ENCODE measurements at places on chromosomes 5 and 9.

- DNase-seq: no peak
Measured at GRCh38 chr5:173029499-173029921, 26.6 kb upstream of the CREBRF start.

DNA sequence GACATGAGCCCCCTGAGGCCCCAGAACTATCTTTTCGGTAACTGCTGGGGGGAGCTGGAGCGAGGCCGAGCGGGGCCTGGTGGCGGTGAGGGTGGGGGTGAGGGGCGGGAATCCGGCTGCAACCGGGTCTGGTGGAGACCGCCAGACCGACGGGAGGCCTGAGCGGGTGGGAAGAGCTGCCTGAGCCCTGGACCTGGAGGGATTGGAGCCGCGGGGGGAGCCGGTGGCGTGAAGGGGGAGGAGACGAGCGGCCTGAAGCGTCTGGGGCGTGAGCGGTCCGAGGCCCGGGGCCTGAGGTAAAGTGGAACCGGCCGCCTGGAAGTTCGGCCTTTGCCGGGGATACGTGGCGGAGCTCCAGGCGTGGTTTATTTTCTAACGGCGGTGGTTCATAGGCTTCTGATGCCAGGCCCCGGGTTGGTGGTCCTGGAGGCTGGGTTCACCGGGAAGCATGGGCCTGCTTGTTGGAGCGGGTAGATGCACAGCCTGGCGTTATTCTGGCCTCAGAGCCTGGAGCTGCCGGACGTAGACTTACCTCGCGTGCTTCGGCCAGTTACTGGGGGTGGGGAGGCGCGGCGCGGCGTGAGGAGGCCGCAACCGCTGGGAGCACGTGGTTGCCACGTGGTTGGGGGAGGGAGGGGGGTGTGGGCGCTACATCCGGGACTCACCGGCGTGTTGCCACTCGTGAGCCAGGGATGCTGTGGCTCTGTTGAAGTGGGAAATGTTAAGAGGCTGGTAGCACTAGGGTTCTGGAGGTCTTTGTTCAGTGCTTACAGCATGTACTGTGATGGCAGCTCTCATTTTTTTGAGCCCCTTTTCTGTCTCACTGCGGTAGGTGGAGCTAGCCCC lies 544 bp downstream of the NPM1 start:
- DNase-seq: peak; percentile 89

DNA sequence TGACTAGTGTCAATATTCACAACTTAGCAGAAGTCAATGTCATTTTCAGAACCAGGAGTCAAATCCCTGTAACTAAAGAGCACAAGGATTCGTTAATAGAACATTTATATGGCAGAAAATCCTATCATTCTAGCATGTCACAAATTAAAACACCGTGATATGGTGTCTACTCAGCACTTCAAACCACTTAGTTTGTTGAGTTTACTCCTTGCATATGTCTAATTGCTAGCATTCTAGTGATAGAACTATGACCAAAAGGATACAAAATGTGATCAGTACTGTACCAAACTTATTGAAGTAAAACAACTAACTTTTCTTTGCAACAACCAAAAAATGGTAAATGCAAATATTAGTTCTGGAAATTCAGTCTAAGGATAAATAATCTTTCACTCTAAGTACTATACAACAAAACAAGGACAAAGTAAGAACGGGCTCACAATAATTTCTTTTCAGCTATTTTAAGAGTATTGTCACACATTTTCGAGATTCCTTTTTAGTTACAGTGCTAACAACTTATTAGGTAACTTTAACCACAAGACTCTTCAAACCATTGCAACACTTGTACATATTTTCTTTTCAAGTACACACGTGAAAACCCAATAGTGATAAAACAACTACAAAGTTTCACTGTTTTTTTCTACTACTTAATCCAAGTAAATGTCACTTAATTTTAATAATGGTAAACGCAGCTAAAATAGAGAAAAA lies 845.2 kb upstream of the CDH10 start:
- no peak for DNase-seq

GRCh38 chr5:146342882-146343865 lies 4.5 kb downstream of the POU4F3 start:
- DNase-seq: no peak

DNA sequence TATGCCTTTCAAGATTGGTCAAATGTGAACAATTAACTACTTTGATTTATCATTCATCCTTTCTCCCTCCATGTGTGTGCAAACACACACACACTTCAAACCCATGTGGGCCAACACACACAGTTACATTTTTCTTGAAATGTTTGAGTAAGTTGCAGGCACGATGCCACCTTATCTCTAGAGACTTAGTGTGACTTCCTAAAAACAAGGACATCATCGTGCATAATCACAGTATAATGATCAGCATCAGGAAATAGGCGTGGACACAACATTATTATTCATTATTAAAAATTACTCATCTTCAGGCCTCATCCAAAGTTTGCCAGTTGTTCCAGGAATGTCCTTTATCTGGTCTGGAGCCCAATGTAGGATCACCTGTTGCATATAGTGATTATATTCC lies 209.5 kb downstream of the GNA14 start:
- no peak for DNase-seq

GRCh38 chr5:127813633-127814587 lies 110.7 kb downstream of the CCDC192 start:
- no peak for DNase-seq

- no peak for DNase-seq
Measured at GRCh38 chr9:111094433-111094924, 56.2 kb upstream of the LPAR1 start.

DNA sequence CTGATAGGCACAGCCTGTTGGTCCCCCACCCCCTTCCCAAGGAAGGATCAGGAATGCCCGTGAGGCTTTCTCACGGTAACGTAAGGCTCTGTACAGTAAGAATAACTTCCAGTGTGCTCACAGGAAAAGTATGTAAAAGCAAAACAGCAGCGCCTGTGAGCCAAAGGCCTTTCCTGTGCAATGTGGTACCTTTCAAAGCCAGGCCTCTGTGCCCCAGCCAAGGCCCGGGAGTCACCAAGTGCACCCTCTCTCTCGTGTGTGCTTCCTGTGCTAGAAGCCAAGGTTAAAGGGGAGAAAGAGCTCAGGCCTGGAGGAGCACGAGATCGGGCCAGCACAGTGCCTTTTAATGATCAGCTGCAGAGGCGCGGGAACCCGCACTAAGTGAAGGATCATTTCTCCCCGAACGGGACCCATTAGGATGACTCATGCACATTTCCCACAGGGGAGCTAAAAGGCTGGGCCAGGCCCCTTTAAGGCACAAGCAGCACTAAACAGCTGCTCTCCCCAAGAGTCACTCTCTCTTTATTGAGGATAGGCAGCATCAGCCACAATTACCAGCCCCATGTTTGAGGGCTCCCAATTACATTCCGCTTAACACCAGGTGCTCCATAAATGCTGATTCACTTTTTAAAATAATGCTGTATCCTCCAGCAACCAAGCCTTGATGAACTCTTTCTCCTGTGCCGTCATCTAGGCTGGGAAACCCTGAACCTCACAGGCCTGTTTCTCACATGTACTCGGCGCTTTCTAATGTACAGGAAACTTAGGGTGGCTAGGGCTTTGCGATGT lies 42.8 kb downstream of the SHB start:
- no peak for DNase-seq

DNA sequence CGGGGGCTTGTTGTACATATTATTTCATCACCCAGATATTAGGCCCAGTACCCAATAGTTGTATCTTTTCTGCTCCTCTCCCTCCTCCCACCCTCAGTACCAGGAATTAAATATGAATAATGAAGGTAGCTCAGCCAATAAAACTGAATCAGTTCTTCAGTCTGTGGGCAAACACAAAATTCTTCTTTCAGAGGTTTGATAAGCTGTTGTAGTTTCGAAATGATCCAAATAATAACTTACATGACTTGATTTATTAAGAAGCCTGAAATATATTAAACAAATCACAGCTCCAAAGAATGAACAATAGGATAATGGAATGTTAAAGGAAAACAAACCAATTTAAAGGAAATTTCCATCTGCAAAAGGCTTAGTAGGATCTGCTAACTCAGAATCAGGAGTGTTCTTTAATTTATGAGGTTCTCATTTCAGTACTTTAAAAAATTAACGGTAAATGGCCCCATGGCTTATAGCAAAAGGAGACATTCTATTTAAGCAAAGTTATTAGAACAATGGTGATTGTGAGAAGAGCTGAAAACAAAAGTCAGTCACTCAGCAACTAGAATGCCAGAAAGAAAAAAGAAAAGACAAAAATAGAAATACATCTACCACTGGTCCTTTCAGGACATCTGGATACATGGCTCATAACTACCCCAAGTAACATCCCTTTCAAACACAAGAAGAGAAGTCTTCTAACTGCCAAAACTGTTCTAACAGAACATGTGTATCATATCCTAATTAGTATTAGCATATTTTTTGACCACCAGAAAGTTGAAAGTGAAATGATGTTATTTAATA lies 62.4 kb downstream of the NR3C1 start:
- DNase-seq: no peak

- no peak for DNase-seq
Measured at GRCh38 chr9:86700629-86701028, 246.7 kb downstream of the GAS1 start.

DNA sequence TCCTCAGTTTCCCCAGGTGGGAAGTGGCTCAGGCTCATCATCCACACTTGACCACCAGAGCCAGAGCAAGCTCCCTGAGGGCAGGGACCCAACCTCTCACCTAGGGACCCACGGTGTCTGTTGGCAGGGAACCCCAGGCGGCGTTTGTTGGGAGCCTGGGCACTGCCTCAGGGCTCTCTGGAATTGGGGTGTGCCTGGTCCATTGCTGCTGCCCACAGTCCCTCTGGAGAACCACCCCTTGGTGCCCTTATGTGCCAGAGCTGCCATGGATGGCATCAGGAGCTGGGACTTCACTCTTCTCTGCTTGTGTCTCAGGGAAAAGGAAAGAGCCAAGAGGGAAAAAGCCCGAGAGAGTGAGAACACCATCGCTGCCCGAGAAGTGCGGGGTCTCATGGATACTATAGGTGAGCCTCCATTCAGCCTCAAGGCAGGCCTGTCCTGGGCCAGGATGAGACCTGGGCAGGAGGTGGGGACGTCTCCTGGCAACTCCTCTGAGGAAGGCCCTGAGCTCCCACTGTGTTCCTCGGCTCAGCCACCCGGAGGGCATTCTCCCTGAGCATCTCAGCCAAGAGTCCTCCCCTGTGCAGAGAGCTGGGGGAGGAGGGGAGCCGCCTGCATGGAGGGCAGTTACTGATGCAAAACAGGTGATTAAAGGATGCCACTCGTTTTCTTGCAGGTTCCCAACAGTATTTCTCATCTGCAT lies 4.5 kb downstream of the CCDC180 start:
- DNase-seq: no peak

- DNase-seq: no peak
Measured at GRCh38 chr9:80218328-80218727, 646.6 kb downstream of the TLE4 start.

GRCh38 chr5:114055318-114056184 lies 306.3 kb upstream of the KCNN2 start:
- no peak for DNase-seq

DNA sequence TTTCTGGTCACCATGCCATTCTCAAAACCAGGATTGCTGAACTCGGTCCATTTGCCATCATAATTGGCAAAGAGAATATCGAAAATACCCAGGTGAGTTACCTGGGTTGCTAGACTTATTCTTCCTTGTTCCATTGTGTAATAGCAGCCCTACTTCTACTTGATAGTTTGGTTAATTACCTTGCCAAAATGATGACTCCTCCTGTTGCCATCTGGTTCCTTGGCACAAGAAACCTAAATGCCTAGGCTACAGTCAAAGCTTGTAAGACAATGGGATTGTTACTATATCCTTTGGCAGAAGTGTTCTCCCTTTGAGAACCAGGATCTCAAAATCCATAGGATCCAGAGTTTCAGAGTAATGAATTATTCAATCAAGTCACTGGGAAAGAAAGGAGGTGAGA lies 373.2 kb upstream of the ACTBL2 start:
- no peak for DNase-seq

- no peak for DNase-seq
Measured at GRCh38 chr9:132539096-132539495, 43.3 kb upstream of the BARHL1 start.

- no peak for DNase-seq
Measured at GRCh38 chr5:179152144-179152895, 92.1 kb downstream of the ZNF354C start.

GRCh38 chr5:32302835-32303754 lies 9.6 kb downstream of the MTMR12 start:
- DNase-seq: no peak

DNA sequence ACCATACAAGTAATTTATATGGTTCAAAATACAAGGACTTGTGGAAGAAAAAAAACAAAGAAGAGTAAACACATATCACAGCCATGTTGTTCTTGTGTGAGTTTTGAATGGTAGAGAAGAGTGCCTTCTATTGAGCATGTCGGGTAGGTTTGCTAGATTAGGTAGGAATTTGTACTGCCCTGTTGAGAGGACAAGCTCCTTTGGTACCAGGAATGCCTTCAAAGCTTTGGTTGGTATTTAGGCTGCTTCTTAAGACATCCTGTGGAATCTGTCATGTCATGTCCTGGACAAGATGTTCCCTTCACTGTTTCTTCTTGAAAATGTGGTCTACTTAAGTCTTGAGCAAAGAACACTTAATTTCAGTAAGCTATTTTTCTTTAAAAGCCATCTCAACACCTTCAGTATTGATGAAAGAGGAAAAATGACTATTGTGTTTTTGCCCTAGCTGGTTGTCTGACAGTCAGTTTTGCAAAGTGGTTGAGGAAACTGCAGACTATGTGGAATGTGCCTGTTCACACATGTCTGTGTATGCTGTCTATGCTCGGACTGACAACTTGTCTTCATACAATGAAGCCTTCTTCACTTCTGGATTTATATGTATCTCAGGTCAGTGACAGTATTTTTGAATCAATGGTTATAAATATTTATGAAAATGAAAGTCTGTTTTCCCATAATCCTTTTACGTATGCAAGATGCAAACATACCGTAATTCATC lies 296.9 kb downstream of the ADGRV1 start:
- no peak for DNase-seq

DNA sequence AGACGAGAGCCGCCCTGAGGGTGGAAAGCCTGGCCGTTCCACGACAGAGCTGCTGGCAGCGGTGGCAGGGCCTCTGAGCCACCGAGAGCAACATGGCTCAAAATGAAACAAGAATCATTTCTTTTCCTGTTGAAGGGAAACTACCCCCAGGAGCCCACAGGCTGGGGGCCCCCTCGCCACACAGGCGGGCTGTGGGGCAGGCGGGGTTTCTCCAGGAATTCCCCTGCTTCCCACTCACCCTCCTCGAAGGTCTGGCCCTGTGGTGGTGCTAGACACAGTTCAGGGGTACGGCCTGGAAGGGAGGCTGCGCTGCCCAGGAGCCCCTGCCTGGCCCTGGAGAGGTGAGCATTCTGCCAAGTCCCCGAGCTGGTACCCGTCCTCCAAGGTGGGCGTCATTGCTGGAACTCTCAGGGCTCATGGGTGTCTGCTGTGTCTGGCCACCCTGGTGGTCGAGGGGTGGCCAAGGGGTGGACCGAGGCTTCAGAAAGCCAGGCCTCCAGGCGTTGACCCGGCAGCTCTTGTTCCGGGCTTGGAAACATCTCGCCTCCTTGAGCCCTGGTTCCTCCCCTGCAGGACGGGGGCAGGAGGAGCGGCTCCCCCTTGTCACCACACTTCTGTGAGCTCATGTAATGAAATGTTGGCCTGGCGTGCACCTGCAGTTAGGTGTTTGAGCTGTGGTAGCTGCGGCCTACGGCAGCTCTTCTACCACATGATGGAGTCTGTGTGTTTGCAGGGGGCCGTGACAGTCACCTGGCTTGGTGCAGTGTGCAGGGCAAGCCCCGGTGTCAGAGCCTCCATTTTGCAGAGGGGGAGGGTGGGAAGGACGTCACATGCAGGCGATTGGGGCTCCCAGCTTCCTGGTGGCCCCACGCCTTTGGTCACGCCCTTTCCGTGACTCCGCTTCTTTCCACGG lies 65.3 kb downstream of the RXRA start:
- peak; percentile 72 for DNase-seq

GRCh38 chr9:95506428-95506677 lies 10.4 kb downstream of the PTCH1 start:
- DNase-seq: peak; percentile 48
